Vagina (tissue), 2 donors: ENCODE measurements at places on chromosomes 2 and 18. TPM values are rescaled to one million over a fixed set of nuclear protein-coding genes. Genes with fewer than 3 reads are reported as not detected.
A peak's percentile ranks its signal among the peaks of the same experiment; 100 is the strongest.

Gene SMCHD1
- 62.4 TPM for total RNA-seq

GRCh38 chr2:224669449-224669848, 46.7 kb downstream of the CCDC195 start:
- H3K36me3 ChIP-seq, result no peaks in the 10 kb centered on the region
- H3K4me3 ChIP-seq, result no peak overlapping the region
- no peaks in the 10 kb centered on the region for H3K4me1 ChIP-seq
- no peaks in the 10 kb centered on the region for H3K27me3 ChIP-seq

- peak; percentile 97 for DNase-seq
- H3K27ac ChIP-seq, result peak overlapping the region; percentile 99
- H3K4me3 ChIP-seq, result peak overlapping the region; percentile 87
- no peaks in the 10 kb centered on the region for H3K36me3 ChIP-seq
- no peaks in the 10 kb centered on the region for H3K27me3 ChIP-seq
- H3K4me1 ChIP-seq, result peaks cover 62% of the 10 kb centered on the region
Measured at GRCh38 chr2:55048508-55049042, 1.7 kb downstream of the RTN4 start.

Gene SPC25
- total RNA-seq, result not detected

DNA sequence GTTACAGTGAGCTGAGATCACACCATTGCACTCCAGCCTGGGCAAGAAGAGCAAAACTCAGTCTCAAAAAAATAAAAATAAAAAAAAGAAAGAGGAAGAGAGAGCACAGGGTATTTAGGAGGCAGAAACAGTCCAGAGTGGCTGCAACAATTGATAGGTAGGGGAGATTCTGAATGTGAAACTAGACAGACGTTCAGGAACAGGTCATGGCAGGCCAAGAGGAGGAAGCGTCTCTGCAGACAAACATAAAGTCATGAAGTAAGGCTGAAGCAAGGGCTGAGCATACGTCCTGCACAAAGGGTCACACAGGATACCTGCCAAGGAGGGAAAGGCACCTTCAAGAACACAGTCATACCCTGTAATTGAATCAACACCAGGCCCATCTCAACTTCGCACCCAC, 64.1 kb upstream of the ZNF532 start:
- no peak for DNase-seq
- H3K27ac ChIP-seq, result no peak overlapping the region
- peaks cover 9% of the 10 kb centered on the region for H3K4me1 ChIP-seq
- H3K27me3 ChIP-seq, result no peaks in the 10 kb centered on the region
- no peak overlapping the region for H3K4me3 ChIP-seq

Gene ZBTB7C
- 40.5 TPM for total RNA-seq

DNA sequence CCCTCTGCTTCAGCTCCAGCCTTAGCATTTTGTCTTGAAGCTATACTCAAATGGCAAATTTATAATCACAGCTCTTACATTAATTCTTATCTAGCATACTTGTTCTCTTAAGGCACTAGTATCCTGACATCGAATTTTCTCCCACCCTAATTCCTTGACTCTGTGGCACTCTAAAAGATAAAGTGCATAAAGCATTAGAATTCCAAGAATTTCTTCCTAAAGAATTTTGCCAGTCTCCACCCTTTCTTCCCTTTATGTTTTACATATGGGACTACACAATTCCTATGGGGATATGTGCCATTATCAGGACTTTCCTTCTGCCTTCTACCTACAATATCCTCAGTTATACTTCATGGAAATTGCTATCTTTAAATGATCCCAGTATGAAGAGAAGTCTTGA, 560.3 kb downstream of the ARHGAP15 start:
- H3K27ac ChIP-seq, result no peak overlapping the region
- H3K4me1 ChIP-seq, result no peaks in the 10 kb centered on the region
- H3K36me3 ChIP-seq, result no peaks in the 10 kb centered on the region
- no peak overlapping the region for H3K4me3 ChIP-seq
- no peaks in the 10 kb centered on the region for H3K27me3 ChIP-seq

Gene POMC
- total RNA-seq, result 2.5 TPM

Gene EHBP1
- 97.7 TPM for total RNA-seq

Gene GAD1
- not detected for total RNA-seq

GRCh38 chr18:63994783-63995399, 25.0 kb downstream of the SERPINB8 start:
- H3K27ac ChIP-seq, result no peak overlapping the region
- no peaks in the 10 kb centered on the region for H3K36me3 ChIP-seq
- no peak for DNase-seq
- no peak overlapping the region for H3K4me3 ChIP-seq

Gene XIRP2
- total RNA-seq, result not detected

DNA sequence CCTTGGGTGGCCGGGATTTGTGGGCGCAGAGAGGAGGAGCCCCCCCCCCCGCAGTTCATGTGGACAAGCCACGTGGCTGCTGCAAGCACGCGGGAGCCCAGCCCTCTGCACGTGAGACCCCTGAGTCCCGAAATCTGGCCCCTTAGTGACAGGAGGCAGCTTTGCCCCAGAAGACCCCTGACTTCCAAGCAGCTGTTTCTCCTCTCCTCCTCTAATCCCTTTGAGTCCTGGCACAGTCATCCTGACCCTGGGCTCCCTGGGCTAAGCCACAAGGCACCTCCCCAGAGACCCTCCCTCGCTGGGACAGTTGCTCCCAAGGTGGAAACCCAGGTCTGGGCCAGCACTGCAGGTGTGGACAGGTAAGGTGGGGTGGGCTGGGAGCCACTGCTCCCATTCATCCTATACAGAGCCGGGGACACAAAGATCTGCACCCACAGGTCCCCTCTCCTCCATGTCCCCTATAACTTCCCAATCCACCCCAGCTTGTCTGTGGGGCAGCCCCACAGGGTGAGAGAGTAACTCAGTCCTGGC, 923 bp downstream of the TEKT4 start:
- no peaks in the 10 kb centered on the region for H3K4me1 ChIP-seq
- H3K4me3 ChIP-seq, result no peak overlapping the region
- H3K27ac ChIP-seq, result no peak overlapping the region
- DNase-seq, result peak; percentile 95

Gene CERKL
- not detected for total RNA-seq

DNA sequence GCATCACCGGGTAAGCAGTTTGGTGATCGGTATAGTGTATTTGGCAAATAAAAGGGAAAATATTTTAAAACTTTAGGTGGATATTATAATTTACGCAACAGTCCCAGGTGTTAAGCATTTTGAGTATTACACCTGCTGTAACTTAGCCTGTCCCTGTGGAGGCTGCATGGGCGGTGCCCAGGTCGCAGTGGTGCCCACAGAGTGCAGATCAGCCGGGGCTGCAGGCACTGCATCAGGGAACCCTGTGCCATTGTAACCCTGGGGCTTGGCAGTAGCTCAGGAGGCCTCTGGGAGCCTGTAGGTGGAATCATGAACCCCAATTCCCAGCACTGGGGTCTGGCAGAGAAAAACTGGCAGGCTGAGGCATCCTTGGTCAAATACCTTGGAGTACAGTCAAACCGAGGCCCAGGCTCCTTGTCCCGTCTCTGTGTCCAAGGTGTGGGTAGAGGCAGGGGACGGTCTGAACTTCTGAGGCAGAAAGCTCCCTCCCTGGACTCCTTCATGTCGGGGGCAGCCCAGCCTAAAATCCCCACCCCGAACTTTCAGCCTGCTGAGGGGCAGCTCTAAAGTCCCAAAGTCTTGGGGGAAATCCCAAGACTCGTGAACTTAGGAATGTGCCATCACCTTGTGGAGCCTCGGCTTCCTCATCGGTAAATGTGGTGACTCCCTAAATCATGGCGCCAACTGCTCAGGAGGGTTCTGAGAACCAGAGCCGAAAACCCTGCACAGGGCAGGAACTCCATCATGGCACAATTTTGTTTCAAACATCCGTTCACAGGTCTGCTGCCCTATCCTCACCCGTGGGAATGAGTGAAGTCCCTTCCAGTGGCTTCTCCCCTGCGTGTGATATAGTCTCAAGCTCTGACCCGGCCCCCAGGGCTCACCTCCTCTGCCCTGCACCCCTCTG, 85.7 kb downstream of the INHBB start:
- H3K27ac ChIP-seq, result no peak overlapping the region
- DNase-seq, result peak; percentile 72
- H3K27me3 ChIP-seq, result no peaks in the 10 kb centered on the region
- no peaks in the 10 kb centered on the region for H3K36me3 ChIP-seq

DNA sequence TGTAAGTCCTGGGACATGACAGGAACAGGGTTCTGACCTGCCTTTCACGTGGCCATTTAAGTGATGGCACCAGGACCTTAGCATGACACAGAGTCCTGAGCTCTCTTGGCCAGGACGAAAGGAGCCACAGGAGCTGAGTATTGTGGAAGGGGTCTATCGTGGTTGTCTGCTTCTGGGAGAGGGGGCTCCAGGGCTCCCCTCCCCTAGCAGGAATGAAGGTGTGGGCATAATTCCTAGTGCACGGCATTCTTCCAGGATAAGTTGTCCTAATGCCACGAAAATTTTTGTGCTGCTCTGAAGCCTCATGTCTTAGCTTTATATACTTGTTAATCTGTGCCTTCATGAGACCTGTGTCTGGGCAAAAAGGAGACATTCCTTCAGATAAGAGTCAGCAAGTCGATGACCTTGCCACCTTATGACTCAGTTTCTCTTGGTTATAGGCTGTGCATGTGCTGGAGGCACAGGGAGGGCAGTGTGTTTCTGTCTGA, 17.1 kb downstream of the GATA6 start:
- DNase-seq, result no peak
- H3K4me3 ChIP-seq, result no peak overlapping the region
- no peaks in the 10 kb centered on the region for H3K27me3 ChIP-seq

- H3K36me3 ChIP-seq, result no peaks in the 10 kb centered on the region
- H3K4me3 ChIP-seq, result peak overlapping the region; percentile 11
- no peaks in the 10 kb centered on the region for H3K27me3 ChIP-seq
- peaks cover 43% of the 10 kb centered on the region for H3K4me1 ChIP-seq
Measured at GRCh38 chr18:9742524-9743131, 34.5 kb downstream of the RAB31 start.

Gene PROKR1
- not detected for total RNA-seq

Gene PROM2
- total RNA-seq, result 70.5 TPM

- no peaks in the 10 kb centered on the region for H3K4me1 ChIP-seq
- no peak overlapping the region for H3K4me3 ChIP-seq
- no peaks in the 10 kb centered on the region for H3K27me3 ChIP-seq
- no peak for DNase-seq
- no peak overlapping the region for H3K27ac ChIP-seq
Measured at GRCh38 chr2:196482119-196483065, 157.1 kb upstream of the CCDC150 start.

DNA sequence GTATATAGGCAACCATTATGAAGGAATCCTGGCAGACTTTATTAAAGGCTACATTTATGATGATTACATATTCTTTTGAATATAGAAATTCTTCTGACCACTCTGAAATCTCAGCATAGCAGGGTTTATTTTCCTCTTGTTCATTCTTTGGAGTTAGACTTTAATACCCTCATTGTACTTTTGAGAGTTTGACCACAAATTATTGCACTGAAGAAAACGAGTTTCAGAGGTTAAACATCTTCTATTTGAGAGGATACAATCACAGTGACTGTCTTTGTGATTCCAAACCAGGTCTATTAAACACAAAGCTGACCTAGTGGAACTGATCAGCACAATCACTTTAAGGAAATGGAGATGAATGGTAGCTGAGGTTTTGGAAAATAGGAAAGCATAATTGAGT, 71.3 kb downstream of the XIRP2 start:
- no peak for DNase-seq
- H3K4me3 ChIP-seq, result no peak overlapping the region
- no peaks in the 10 kb centered on the region for H3K36me3 ChIP-seq
- H3K4me1 ChIP-seq, result no peaks in the 10 kb centered on the region
- H3K27ac ChIP-seq, result no peak overlapping the region

DNA sequence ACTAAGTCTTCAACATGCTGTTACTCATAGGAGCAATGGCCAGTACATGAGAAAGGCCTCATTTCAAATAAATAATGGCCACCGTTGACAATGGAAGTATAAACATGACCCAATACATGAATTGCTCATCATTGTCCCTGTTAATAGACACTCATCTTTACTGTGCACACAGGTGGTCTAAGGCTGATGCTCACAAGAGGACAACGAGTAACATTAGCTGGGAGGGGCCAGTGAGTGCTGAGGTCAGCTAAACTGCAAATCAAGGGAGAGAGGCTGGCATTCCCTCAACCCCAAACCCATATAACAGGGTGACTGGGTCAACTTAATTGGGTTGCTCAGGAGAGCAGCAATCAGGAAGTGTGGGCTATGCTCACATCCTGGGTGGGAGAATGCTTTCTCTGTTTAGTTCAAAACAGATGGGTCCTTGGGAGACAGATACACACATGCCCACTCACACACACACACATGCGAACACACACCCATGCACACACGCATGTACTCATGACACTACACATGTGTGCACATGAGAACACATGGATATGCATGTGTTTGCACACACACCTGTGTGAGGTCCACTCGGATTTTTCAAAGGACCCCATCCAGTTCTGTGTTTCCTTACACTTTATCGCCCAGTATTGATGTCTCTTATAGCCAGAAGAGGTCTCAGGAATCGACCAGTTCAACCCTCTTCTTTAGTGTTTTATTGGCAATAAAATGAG, 172.0 kb downstream of the INHBB start:
- no peaks in the 10 kb centered on the region for H3K4me1 ChIP-seq
- no peak overlapping the region for H3K27ac ChIP-seq
- no peak overlapping the region for H3K4me3 ChIP-seq
- H3K36me3 ChIP-seq, result no peaks in the 10 kb centered on the region
- no peak for DNase-seq

DNA sequence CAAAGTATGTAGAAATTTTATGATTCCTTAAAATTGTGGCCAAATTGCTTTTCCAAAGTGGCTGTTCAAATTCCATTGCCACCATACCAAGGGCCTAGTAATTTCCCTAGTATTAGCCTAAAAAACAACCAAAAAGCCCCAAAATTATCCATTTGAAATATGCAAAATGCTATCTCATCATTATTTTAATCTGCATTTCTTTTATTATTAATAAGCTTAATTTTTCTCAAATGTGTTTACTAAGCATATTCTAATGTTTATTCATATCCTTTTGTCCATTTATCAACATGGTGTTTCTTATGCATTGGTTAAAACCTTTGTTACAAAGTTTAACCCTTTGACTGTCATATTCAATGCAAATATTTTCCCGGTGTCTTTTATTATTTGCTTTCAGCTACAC, 48.0 kb downstream of the PID1 start:
- H3K4me1 ChIP-seq, result no peaks in the 10 kb centered on the region
- no peaks in the 10 kb centered on the region for H3K36me3 ChIP-seq
- H3K27ac ChIP-seq, result no peak overlapping the region
- no peaks in the 10 kb centered on the region for H3K27me3 ChIP-seq
- no peak overlapping the region for H3K4me3 ChIP-seq

Gene CCDC148
- not detected for total RNA-seq

GRCh38 chr2:46135228-46135855, 161.9 kb upstream of the EPAS1 start:
- peaks cover 24% of the 10 kb centered on the region for H3K4me1 ChIP-seq
- DNase-seq, result no peak

Gene KHK
- total RNA-seq, result 9.3 TPM

GRCh38 chr2:144477281-144477956, 42.5 kb downstream of the ZEB2 start:
- H3K27ac ChIP-seq, result no peak overlapping the region
- H3K27me3 ChIP-seq, result no peaks in the 10 kb centered on the region
- H3K4me3 ChIP-seq, result no peak overlapping the region
- no peaks in the 10 kb centered on the region for H3K36me3 ChIP-seq
- DNase-seq, result no peak
- peaks cover 81% of the 10 kb centered on the region for H3K4me1 ChIP-seq
